ENCODE measurements at places on chromosomes 2 and 18. TPM values are rescaled to one million over a fixed set of nuclear protein-coding genes. Genes with fewer than 3 reads are reported as not detected.

- DNase-seq = no peak
Measured at GRCh38 chr18:24333084-24333483, 64.5 kb downstream of the OSBPL1A start.

GRCh38 chr2:119482481-119483394 lies 41.5 kb downstream of the SCTR start:
- DNase-seq = no peak

Gene DAPL1
- 0.17 TPM for polyA plus RNA-seq

DNA sequence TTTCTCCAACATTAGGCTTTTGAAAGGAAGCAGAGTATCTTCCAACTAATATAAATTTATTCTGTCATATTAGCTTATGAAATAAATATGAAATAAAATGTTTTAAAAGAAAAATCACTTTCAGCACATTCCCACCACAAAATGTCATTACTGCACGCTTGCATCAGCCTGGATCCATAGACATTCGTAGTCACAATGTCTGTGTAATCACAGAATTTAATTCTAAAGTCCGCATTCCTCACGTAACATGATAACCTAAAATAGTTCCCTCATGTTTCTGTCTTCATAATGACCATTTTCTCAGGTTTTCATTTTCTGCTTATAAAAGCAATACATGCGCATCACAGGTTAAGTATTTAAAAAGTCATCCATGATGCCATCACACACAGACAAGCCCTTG lies 47.1 kb downstream of the HDAC4 start:
- no peak for DNase-seq

GRCh38 chr2:121076885-121077549 lies 208.0 kb downstream of the TFCP2L1 start:
- no peak for DNase-seq

GRCh38 chr18:13279181-13280069 lies 60.9 kb downstream of the LDLRAD4 start:
- no peak for DNase-seq

DNA sequence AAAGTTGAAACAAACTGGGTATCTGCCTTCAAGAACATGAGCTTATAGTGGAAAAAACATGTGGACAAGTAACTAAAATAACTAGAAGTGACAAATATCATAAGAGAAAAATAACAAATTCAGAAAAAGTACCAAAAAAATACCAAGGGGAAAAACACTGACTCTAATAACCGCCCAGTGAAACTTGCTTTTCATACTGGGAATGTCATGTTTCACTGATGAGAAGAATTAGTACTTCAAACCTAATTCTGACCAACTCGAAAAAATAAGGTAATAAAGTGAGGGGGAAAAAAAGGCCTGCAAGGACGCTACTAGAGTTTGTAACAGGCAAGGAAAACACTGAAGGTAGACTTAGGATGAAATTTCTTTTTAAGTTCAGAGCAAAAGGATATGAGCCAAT lies 83.6 kb downstream of the RTTN start:
- DNase-seq = no peak

DNA sequence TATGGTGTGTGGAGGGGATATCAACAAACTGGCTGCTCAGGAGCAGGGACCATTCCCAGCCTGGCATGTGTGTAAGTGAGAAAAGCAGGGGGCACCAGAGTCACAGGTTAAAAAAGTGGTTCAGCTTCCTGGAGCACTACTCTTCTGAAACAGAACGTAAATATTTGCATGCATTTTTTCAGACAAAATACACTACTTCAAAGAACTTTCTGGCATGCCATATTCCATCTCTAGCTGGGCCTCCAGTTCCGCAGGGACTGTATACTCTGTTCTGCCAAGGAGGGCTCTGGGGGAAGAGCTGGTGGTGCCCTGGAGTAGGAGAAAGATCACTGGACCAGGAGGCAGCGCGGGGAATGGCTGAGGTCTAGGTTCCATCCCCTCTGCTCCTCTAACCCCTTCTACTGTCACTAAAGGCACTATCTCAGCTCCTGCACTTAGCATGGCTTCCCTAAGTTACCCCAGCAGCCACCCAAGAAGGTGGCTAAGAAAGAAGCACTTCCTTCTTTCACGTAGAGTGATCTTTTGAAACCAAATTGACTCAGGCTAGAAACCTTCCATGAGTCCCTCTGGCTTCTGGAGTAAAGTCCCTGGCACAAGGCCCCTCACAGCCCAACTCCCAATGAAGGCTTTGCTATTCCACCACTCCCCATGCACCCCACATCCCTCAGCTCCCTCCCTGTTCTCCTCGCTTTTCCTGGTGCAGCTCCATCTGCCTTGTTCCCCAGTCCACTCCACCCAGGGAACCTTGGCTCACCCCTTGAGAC lies 57.6 kb upstream of the CABLES1 start:
- peak; percentile 76 for DNase-seq

DNA sequence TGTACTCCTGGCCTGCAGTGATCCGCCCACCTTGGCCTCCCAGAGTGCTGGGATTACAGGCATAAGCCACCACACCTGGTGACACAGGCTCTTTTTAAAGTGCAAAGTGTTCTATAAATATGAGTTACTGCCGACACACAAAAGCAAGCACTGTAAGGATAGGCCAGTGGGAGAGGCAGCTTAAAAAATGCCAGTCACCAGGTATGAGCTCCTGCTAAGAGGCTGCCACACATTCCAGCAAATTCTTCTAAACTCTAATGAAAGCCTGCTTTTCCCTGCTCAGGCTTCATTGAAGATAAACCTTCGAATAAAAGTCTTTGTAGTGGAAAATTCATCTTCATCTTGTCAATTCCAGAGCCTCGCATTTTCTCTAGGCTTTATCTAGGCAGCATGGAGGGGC lies 203.0 kb upstream of the PID1 start:
- DNase-seq = peak; percentile 22

- no peak for DNase-seq
Measured at GRCh38 chr2:19673213-19673791, 228.5 kb downstream of the TTC32 start.

GRCh38 chr2:143988082-143988481 lies 531.8 kb downstream of the ZEB2 start:
- DNase-seq = no peak

- no peak for DNase-seq
Measured at GRCh38 chr2:157867703-157868102, 8.4 kb downstream of the ACVR1 start.

DNA sequence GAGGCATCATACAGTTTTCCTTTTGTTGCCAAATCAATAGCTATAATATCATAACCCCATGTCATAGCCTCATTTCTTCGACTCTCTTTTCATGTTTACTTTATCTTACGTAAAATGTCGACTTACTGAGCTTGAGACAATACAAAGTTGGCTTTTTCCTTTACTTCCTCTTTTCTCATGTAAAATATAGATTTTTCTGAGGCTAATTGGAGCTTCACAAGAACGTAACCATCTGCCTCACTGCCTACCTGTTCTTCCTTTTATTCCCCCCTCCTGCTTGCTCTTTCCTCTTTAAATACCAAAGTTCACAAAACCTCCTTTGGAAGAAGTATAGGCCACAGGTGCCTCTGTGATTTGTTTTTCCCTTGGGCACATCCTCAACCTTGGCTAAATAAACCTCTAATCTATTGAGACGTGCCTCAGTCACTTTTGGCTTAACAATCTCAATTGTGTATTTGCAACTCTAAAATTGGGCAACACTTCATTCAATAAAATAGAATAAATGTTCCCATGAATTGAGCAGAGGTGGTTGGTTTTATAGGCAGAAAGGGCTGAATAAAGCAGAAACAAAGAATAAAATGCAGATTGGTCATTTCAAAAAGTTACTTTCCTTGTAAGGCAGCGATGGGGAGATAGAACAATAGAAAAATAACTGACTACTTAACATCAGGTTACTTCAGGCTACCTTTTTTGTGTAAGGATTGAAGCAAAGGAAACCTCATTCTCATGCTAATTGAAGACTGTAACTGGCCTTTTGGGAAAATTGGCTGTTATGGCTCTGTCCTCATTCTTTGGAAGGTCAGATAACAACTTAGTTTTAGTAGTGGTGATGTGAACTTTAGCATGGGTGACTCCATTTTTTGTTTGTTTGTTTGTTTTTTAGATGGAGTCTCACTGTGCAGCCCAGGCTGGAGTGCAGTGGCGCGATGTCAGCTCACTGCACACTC lies 21.3 kb downstream of the COMMD1 start:
- no peak for DNase-seq

- DNase-seq = no peak
Measured at GRCh38 chr2:78977661-78978145, 47.8 kb upstream of the REG3G start.

DNA sequence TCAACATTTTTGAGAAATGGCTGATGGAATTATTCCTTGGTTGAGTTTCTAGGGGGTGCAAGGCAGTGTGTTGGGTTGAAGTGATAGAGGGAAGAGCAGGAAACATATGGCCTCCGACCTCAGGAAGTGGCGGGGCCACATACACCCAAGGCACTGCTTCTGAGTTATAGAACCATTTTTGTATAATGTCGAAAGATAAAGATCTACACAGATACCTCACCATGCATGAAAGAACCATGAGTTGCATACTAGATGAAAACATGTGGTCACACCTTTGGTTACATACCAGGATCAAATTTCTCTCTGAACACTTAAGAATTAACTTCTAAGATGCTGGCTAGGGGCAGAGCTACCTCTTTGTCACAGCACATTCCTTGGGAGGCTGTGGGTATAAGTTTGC lies 23.2 kb downstream of the LAMA3 start:
- no peak for DNase-seq

- no peak for DNase-seq
Measured at GRCh38 chr2:98975611-98976010, 39.6 kb upstream of the CRACDL start.

Data from lung (tissue), 17 donors.